ENCODE measurements at places on chromosomes 1 and 21.

DNA sequence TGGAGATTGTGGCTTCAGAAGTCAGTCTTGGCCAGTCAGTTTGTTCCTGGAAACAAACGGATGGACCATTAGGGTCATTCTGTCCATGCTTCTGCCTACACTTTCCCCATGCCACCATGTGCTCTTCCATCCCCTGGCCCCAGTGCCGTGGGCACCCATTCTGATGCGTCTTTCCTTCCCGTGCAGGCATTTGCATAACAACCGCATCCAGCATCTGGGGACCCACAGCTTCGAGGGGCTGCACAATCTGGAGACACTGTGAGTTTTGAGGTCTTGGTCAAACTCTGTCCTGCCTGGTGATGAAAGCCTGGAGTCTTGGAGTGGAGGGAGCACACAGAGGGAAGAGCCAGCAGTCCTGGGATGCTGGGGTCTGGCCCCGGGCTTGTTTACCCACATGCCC, 61.1 kb downstream of the UBE2T start:
- peaks cover 72% of the 10 kb centered on the region for H3K27me3 ChIP-seq
- no peak overlapping the region for H3K4me3 ChIP-seq
- DNase-seq = no peak
- peaks cover 13% of the 10 kb centered on the region for H3K4me1 ChIP-seq
- no peak overlapping the region for H3K27ac ChIP-seq

- no peak overlapping the region for H3K4me3 ChIP-seq
- no peaks in the 10 kb centered on the region for H3K27me3 ChIP-seq
- H3K27ac ChIP-seq = no peak overlapping the region
- peaks cover 6% of the 10 kb centered on the region for H3K4me1 ChIP-seq
- no peaks in the 10 kb centered on the region for H3K36me3 ChIP-seq
Measured at GRCh38 chr1:39170731-39171667, 33.5 kb upstream of the MACF1 start.

- H3K27me3 ChIP-seq = no peaks in the 10 kb centered on the region
- no peak overlapping the region for H3K4me3 ChIP-seq
- no peaks in the 10 kb centered on the region for H3K36me3 ChIP-seq
Measured at GRCh38 chr21:33754481-33754880, 112.2 kb downstream of the ITSN1 start.

- no peaks in the 10 kb centered on the region for H3K27me3 ChIP-seq
- H3K36me3 ChIP-seq = no peaks in the 10 kb centered on the region
- DNase-seq = no peak
- no peak overlapping the region for H3K4me3 ChIP-seq
Measured at GRCh38 chr1:41617336-41617735, 132.9 kb upstream of the EDN2 start.

- no peak for DNase-seq
- H3K4me3 ChIP-seq = no peak overlapping the region
- H3K4me1 ChIP-seq = peaks cover 51% of the 10 kb centered on the region
- peak overlapping the region; percentile 97 for H3K27ac ChIP-seq
- H3K27me3 ChIP-seq = no peaks in the 10 kb centered on the region
- no peaks in the 10 kb centered on the region for H3K36me3 ChIP-seq
Measured at GRCh38 chr1:84344286-84344685, 42.8 kb downstream of the SAMD13 start.

DNA sequence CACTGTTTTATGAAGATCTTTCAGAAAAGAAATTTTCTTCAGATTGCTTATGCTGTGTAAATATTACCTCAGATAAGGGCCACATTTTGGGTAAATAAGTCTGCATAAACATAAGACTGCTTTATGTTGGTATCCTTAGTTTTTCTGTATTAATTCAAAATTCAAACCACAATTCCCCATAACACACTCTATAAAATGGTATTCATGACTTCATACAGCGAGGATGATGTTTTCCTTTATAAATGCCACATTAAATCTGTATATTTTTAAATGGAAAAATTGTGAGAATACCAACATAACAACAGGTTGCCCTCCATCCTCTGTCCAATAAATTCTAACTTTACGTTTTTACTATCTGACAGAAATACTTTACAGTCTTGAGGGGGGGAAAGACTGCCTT, 248.7 kb upstream of the CXADR start:
- no peak overlapping the region for H3K4me3 ChIP-seq
- no peaks in the 10 kb centered on the region for H3K27me3 ChIP-seq
- H3K27ac ChIP-seq = no peak overlapping the region

DNA sequence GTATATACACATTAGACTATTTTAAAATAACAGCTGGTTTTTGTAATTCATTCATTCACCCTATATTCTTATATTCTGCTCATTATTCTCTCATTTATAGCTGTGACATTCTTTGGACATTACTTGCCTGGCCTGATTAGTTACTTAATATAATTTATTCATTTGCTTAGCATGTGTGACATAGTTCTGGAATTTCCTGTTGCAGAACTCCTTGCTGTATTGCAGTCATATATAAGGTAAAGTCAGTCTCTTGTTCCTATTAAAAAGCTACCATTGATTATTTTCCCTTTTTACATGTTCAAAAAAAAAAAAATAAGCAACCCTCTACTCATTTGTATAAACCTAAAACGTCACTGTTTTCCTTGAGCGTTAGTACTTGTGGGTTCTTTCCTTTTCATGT, 23.9 kb downstream of the GNAT2 start:
- no peaks in the 10 kb centered on the region for H3K27me3 ChIP-seq
- no peak overlapping the region for H3K27ac ChIP-seq
- peaks cover 10% of the 10 kb centered on the region for H3K36me3 ChIP-seq
- no peaks in the 10 kb centered on the region for H3K4me1 ChIP-seq
- DNase-seq = no peak

Data from HCT116 (cell line).